CD4-positive, alpha-beta T cell treated with Interleukin-2 at 100 ng/mL for 4 hours (primary cell): ENCODE measurements at places on chromosomes 7 and 10.

GRCh38 chr7:39421251-39421650, 145.0 kb upstream of the YAE1 start:
- DNase-seq, result no peak

- no peak for DNase-seq
Measured at GRCh38 chr10:26647602-26648244, 49.8 kb upstream of the PDSS1 start.

DNA sequence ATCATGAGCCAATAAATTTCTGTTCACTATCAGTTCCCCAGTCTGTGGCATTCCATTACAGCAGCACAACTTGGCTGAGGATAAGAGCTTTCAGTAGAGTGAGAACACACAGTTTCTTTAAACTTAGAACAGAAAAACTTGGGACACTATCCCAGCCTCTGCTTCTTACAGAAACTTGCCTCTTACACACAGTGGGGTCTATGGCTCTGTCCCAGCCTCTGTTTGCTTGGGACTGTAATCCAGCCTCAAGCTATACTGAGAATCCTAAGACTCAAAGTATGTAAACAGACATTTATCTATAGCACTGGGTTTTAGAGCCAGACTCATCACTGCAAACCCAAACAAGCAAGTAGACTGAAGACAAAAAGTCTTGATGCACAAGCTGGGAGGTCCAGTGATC, 355.8 kb upstream of the VSTM2A start:
- DNase-seq, result no peak

GRCh38 chr7:157120181-157120580, 18.5 kb upstream of the UBE3C start:
- no peak for DNase-seq

DNA sequence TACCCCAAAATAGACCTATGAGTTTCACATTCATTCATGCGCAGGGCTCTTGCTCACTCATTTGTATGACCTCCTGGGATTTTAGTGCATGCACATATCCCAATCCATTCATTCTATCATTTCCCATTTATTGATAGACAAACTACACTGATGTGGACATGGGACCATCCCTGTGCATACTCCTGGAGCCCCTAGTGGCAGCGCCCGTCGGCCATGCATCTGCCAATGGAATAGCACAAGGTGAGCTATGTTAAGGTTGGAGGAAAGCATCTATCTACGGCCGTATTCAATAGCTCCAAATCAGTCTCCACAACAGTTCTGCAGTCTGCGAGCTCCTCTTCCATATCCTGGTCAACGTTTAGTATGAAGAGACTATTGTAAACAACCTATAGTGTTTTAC, 31.7 kb upstream of the FIGNL1 start:
- DNase-seq, result no peak

DNA sequence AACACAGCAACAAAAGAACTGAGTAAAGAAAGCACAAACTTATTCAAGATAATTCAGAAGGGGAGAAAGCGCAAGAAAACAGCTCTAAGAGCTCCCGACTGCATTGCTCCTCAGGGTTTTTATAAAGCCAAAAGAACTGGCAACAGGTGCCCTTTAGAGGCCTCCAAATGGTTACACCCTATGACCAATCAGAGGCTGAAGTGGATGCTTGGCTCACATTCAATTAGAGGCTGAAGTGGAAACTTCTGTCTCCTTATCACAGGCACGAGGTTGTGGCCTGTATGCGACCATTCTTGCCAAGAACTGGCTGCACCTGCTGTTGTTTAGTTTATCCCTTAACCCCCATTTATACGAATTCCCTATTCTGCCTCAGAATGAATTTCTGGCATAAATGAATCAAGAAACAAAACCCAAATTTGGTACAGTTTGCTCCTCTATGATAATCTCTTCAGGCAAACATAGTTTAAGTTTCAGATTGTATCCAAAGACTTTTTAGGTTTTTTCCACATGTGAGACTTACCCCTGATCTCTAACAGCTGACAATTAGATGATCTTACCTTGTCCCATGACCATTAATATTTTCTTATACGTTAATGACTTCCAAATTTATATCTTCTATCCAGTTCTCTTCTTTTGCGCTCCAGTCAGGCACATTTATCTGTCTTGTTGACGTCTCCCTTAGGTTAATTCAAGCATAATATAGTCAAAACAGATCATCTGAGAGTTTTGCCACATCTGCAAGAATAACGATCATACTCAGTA, 504.8 kb downstream of the NXPH1 start:
- no peak for DNase-seq

DNA sequence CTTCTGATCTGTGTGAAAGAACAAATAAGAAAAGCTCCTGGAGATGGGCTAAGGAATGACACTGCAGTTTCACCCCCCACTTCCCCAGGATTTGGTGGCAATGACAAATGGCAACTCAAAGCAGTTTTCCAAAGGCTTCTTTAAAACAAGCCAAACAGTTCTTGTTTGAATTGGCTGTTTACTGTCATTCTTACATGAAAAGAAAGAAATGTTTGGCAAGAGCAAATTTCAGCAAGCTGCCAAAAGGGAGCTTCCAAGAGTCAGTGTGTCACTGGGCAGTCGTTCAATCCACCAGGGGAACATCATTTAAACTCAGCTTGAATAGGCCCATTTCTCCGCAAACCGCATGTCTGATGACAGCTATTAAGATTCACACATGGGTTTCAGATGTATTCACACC, 119.0 kb upstream of the RHOBTB1 start:
- no peak for DNase-seq

GRCh38 chr10:133235265-133235855, 2.3 kb upstream of the VENTX start:
- DNase-seq, result no peak

DNA sequence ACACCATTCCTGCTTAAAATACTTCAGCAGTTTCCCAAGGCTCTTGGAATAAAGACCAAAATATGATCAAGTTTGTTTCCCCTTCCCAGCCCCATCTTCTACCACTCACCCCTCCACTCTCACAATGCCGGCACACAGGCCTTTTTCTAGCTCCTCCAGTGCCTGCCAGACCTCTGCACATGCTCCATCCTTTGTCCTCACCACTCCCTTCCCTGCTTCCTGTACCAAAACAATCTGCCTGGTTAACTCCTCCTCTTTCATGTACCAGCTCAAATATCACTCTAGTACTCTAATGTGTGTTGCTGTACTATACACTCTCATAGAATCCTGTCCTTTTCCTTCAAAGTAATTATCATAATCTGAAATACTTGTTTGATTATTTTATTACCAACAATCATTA, 19.4 kb downstream of the SCRN1 start:
- DNase-seq, result no peak

GRCh38 chr7:130337410-130337971, 7.1 kb upstream of the CPA5 start:
- no peak for DNase-seq

DNA sequence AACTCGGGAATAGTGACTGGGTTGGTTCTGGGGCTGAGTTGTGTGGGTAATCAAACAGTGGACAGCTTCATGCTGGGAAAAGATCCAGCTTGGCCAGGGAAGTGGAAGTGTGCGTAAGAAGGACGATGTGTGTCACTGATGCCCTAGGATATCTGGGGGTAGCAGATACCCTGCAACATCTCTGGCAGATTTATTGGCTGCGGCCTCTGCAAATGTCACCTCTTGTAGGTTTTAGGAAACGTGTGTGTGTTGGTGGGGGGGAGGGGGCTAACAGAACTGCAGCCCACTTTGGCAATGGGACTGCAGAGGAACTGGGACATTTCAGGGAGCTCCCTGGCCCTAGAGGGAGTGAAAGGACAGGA, 965 bp upstream of the AGAP3 start:
- no peak for DNase-seq
